ENCODE measurements at places on chromosomes 1 and 21.

DNA sequence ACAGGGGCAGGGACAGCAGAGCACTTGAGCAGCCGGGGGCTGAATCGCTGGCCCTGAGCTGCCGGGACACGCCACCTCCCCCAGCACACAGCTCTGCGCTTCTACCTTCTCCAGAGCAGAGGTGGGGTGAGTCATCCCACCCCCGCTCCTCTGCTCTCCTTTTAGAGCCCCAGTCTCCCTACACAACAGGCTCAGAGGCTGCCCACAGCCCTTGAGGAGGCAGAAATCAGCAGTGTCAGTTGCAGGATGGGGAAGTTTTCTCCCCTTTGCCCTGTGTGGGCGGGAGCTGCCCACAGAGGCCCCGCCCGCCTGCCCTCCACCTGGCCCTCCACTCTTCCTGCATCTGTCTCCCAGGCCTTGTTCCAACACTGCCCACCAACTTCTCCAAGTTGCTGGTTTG, 94.6 kb downstream of the STUM start:
- no peak for DNase-seq

DNA sequence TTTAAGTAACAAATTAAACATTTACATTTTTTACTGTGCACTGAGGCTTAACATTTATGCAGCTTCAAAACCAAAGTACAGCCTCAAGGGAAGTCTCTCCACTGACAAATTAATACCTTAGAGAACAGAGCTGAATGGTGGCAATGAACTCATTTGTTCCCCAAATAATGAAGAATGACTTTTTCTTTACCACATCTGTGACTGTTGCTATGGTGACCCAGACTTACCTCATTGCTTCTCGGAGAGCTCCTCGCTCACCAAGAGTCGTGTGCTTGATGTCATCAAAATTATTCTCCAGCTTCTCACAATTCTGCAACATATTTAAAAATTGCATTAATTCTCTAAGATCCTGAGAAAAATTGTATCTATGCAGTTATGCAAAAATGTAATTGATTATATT, 92.9 kb downstream of the DPYD start:
- no peak for DNase-seq

GRCh38 chr1:43874716-43875115, 58.9 kb upstream of the ARTN start:
- no peak for DNase-seq

DNA sequence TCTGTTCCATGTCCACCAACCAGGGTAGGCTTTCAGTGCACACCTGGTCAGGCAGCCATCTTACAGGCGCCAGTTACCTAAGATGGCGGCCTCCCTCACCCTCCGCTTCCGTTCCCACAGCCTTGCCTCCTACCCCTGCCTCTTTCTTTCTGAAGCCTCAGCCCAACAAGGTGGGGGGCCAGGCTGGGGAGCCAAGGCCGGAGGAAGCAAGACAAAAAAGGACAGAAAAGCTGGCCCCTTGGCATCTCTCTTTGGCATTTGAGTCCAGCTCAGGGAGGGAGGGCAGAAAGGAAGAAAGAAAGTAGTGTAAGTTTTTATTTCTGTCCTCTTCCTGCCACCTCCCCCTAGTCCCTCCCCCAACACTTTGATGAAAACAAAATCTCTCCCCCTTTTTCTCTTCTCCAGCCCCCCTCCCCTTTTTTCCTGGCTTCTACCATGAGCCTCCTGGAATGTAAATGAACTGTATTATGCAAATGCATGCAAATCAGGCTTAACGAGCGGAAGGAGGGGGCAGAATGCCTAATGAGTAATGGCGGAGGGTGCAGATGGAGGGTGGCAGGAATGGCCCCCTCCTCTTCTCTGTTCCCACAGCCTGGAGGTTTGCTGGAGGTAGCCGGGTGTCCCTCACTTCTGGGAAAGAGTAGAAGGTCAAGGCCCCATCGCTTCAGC, 43.8 kb downstream of the RHBG start:
- no peak for DNase-seq

DNA sequence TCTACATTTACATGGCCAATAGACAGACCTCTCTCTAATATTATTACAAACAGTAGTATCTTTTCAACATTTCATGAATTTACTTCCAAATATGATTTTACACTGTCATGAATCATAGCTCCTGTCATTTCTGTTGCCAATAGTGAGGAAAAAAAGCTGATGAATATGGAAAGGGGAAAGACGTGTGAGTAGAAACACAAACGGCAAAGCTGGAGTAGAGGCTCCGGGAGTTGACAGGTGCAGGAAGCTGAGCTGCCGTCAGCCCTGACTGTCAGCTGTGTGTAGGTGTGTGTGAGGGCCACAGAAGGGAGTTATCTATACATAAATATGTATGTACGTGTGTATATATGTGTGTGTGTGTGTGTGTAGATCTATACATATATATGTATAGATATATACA, 416.9 kb downstream of the ZP4 start:
- DNase-seq, result no peak

DNA sequence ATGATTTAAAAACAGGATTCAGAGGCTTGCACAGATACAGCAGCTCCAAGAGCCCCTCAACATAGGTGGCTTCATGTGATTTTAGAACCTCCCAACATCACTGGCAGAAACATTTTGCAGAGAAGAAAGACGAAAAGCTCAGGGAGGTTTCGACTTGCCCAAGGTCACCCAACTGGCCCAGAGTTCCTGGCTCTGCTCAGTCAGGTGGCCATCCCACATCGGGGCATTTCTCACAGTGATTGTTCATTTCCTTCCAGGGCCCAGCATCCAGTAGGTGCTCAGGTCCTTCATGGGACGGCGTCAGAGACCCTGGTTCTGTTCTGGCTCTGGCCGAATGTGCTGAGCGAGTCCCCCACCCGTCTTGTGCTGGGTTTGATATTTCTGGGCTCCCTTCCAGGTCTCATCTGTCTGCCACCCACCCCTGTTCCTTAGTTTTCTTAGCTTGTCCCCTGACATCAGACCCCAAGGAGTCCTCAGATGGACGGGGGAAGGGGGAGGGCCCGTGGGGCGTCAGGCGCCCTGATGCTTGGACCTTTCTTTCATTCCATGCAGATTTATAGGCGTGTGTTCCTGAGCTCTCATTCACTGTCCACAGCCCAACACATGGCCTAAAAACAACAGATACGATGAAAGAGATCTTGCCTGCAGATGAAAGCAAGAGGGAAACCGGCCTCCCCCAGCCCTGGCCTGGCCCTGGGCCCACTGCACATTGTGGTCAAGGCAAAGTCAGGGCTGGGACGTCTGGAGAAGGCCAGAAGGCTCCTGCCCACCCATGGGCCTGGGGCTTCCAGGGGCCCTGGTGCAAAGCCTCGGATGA, 123.1 kb upstream of the ZBTB40 start:
- no peak for DNase-seq

GRCh38 chr1:240616018-240616417, 4.1 kb upstream of the GREM2 start:
- DNase-seq, result no peak
